Activated T-cell treated with anti-CD3 and anti-CD28 coated beads, Interleukin-2, amount 50 U/mL, for 4 hours (primary cell): ENCODE measurements at places on chromosomes 7 and 10. TPM values are rescaled to one million over a fixed set of nuclear protein-coding genes. Genes with fewer than 3 reads are reported as not detected.

OR2A5 gene
- total RNA-seq: not detected

DNA sequence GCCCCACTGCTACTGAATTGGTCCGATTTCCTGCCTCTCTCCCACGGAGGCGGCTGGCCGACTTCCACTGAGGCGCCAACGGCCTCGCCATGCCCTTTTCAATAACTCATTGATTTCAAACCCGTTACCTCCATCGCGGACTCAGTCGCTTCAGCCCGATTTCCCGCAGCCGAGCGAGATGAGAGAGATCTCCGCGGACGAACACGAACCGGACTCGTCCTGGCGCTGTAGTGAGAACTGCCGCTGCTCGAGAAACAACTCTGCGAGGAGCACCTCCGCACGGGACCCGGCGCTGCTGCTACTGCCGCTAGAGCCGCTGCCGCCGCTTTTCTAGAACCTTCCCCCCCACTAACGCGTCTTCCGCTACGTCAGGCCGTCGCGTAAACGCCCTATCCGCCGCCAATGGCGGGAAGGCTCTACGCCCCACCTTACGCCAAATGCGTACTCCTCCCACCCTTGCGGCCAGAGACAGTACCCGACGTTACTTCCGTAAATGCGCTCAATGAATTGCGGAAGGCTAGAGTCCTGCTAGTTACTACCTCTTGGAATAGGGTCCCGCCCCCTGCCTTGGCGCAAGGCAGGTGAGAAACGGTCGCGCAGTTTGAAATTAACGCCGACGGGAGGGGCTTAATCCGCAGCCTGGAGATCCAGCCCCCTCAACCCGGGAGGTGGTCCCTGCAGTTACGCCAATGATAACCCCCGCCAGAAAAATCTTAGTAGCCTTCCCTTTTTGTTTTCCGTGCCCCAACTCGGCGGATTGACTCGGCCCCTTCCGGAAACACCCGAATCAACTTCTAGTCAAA lies at the start of gene HNRNPA2B1:
Gene HNRNPA2B1 (minus strand): TSS at position 303 of the 803 bp plus-strand sequence. CDS start 169 bp downstream, at position 134.
- DNase-seq: peak; percentile 97

- DNase-seq: no peak
These were observed 28.8 kb downstream of the ITGB8 start for GRCh38 chr7:20359341-20359963.

C7orf25 gene
- 3.0 TPM for total RNA-seq

DNA sequence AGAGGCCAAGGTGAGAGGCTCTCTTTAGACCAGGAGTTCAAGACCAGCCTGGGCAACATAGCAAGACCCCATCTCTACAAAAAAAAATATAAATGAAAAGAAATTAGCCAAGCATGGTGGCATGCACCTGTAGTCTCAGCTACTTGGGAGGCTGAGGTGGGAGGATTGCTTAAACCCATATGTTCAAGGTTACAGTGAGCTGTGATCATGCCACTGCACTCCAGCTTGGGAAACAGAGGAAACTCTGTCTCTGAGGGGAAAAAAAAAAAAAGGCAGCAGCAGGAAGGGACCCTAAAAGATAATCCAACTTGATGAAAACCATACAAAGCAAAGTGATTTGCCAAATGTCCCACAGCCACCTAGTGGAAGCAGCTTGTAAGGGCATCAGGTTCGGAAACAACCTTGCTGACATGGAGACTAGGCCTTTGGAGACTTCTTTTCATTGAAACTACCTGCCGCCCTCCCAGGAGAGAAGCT lies 15.6 kb upstream of the PBLD start:
- peak; percentile 24 for DNase-seq

RARRES2 gene
- 1.3 TPM for total RNA-seq

DNA sequence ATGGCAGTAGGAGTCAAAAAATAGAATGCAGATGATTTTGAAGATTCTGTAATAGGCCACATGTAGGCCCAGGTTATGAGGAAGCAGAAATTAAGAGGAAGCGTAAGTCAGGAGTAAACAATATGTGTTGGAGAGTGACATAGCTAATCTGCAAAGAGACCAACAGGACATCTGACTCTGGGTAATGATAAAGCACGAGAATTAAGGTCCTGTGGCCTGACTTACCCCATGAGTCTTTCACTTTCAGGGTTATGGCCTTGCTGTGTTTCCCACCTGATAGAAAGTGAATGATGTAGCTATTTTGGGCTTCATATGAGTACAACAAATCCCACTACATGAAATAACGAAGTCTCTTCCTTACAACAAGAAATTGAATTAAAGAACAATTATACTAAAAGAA lies 393.0 kb downstream of the MAGI2 start:
- no peak for DNase-seq

GRCh38 chr7:1418505-1419309 lies 40.6 kb downstream of the MICALL2 start:
- no peak for DNase-seq

MAT1A gene
- total RNA-seq: 0.13 TPM

- DNase-seq: no peak
These were observed 42.3 kb upstream of the PRKG1 start for GRCh38 chr10:51031950-51032349.

ACHE gene
- total RNA-seq: 0.32 TPM

GNB2 gene
- total RNA-seq: 215 TPM

DNA sequence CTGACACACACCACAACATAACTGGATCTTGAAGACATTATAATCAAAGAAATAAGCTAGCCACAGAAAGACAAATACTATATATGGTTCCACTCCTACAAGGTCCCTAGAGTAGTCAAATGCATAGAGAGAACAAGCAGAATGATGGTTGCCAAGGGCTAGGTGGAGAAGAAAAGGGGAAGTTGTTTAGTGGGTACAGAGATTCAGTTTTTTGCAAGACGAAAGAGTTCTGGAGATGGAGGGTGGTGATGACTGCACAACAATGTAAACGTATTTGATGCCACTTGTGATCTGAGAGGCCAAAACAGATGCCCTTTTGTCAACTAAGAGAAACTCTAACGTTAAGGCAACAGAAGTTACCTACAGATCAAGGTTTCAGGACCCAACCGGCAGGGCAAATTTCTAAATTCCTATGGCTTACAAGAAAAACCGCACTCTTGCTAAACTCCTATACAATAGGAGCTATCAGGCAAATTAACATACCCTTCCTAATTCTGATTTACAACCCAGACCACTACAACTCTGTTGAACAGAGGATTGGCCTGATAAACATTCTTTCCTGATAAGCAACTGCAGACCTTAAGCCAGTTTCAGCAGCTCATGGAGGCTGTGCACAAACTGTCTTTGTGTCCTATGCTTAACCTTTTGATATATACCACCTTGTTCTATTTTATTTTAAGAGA lies 69.0 kb downstream of the FAM107B start:
- no peak for DNase-seq

CUBN gene
- 0.26 TPM for total RNA-seq

GRCh38 chr7:152654971-152655370 lies 21.0 kb downstream of the XRCC2 start:
- DNase-seq: no peak

- peak; percentile 17 for DNase-seq
These were observed 863 bp downstream of the CCNY start for GRCh38 chr10:35336921-35337823.

- DNase-seq: peak; percentile 12
These were observed 95.0 kb downstream of the CNOT4 start for GRCh38 chr7:135414850-135415439.

DNA sequence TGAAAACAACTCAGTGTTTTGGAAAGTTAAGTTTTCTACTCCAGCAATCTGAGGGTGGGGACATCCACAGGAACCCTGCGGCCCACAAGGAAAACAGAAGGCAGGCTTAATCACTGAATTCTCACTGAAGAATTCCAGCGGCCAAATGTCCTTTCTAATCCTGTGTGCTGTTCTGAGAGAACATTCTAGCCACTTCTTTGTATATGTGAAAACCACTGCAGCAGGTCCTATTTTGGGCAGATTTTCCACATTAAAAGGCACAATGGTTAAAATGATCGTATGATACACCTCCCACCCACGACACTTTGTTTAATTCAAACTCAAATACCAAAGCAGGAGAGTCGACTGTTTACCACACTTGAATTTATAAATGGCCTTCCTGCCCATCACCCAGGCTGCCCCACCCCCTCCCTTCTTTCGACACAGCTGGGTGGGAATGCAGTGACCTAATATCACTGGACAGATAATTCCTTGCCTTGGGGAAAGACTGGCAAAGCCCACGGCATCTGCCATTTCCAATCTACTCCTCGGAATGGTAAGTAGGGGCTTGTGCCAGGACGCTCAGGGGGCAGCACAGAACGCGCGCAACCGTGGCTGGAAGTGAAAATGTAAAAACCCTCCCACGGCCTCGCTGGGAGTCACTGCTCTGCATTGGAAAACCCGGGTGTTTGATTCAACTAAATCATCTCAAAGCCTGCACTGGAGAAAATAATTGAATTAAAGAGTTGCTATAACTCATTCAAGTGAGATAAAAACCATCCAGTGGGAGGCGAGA lies 67.0 kb downstream of the CTBP2 start:
- DNase-seq: no peak
